ENCODE measurements at places on chromosomes 16 and 17.

DNA sequence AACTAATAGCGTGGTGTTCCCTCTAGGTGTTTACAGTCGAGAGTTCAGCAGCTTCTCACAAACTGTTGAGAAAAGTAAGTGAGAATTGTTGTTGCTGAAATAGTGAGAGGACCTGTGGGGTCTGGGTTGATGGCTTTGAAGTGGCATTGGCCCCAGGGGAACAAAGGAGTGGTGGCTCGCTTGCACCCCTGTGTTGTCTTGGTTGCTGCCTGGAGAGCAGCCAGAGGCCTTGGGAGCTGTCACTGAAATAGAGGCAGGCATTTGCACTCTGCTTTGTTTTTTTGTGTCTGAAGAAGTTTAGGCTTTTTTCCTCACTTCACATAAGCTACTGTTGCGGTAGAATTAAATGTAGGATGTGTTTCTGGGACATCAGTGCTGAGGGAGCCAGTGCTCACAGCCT, 36.8 kb downstream of the PRMT7 start:
- H3K4me3 ChIP-seq: peak overlapping the region; percentile 72
- H3K36me3 ChIP-seq: peaks cover 62% of the 10 kb centered on the region
- peaks cover 36% of the 10 kb centered on the region for H3K4me1 ChIP-seq

DNA sequence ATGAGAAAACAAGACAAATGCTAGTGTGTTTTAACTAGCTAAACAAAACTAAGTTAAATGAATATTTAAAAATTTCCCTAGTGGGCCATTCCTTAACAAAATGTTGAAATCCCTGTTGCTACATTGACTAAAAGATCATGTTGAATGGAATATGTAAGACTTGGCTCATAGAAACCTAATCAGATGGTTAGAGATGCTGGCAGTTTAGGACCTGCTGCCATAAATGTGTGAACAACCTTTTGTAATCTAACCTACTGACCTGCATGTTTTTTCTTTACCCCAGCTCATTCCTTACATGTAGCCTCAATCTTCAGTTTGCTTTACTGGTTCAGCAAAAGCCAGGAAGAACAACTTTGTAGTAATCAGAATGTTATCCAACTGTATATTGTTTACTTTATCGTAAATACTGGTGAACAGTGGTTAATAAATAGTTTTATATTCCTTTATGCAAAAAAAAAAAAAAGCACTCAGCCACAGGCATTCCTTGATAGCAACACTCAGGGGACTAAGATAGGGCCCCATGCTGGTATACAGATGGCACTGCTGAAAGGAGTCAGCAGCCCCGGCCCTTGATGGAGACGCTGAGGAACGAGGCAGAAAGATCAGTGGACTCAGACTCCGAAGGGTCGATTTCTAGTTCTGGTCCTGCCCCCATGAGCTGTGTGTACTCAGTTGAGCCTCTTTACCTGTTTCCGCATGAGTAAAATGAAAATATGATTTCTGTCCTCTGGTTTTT, 78.2 kb downstream of the MARF1 start:
- no peaks in the 10 kb centered on the region for H3K27me3 ChIP-seq
- H3K4me3 ChIP-seq: no peak overlapping the region
- H3K4me1 ChIP-seq: no peaks in the 10 kb centered on the region
- H3K36me3 ChIP-seq: peaks cover 2% of the 10 kb centered on the region
- no peak overlapping the region for H3K27ac ChIP-seq

DNA sequence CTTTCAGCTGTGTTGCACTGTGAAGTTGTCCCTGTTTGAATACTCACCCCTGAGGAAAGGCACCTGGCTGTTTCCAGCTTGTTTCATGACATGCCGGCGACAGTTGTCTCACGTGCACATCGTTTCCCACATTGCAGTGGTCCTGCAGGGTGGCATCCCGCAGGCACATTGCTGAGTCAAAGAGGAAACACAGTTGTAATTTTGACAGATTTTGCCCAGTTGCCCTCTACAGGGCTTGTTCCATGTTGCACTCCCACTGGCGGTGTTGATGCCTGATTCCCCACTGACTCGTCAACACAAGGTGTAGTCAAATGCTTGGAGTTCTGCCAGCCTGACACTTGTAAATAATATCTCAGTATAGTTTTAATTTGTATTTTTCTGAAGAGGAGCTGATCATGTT, 23.8 kb downstream of the EPN2 start:
- H3K4me3 ChIP-seq: no peak overlapping the region
- no peaks in the 10 kb centered on the region for H3K36me3 ChIP-seq
- no peak overlapping the region for H3K27ac ChIP-seq
- DNase-seq: no peak
- H3K4me1 ChIP-seq: no peaks in the 10 kb centered on the region

DNA sequence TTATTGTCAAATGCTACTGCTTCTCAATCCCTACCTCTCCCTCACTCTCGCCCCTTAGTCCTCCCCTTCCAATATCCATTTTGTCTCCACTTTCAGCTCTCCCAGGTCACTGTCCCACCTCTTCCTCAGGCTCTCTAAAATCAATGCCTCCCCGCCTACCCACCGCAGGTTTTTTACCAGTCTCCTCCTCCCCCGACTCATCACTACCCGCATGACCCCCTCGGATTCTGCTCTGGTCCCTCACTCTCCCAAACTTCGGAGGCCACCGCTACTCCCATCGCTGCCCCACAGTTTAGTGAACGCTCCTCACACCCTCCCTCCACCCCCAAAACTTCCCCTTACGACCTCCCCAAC, 513 bp downstream of the CRLF3 start:
- DNase-seq: no peak
- H3K4me3 ChIP-seq: peak overlapping the region; percentile 91
- peaks cover 40% of the 10 kb centered on the region for H3K4me1 ChIP-seq
- no peaks in the 10 kb centered on the region for H3K27me3 ChIP-seq
- H3K36me3 ChIP-seq: peaks cover 8% of the 10 kb centered on the region

DNA sequence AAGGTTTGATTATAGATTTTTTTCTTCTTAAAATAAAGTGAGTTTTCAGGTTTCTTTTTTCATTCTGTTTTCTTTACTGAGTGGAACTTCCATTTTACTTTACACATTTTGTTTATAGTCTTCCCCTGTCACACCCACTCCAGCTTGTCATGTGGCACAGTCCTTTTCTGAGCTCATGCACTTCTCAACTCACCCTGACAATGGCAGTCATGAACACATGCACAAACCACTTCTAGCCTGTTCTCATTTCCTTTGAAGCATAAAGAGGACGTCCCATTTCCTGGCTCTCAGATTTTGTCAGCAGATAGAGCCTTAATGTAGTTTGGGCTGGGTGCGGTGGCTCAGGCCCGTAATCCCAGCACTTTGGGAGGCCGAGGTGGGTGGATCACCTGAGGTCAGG, 168.0 kb downstream of the AHSP start:
- peak; percentile 35 for DNase-seq
- no peaks in the 10 kb centered on the region for H3K36me3 ChIP-seq
- no peak overlapping the region for H3K27ac ChIP-seq
- H3K27me3 ChIP-seq: no peaks in the 10 kb centered on the region
- peaks cover 8% of the 10 kb centered on the region for H3K4me1 ChIP-seq

- no peak for DNase-seq
- H3K36me3 ChIP-seq: no peaks in the 10 kb centered on the region
- H3K4me1 ChIP-seq: no peaks in the 10 kb centered on the region
- peaks cover 14% of the 10 kb centered on the region for H3K27me3 ChIP-seq
- H3K4me3 ChIP-seq: no peak overlapping the region
- H3K27ac ChIP-seq: no peak overlapping the region
Observed at GRCh38 chr16:86798247-86799041, 220.1 kb downstream of the FOXL1 start.

- H3K4me3 ChIP-seq: peak overlapping the region; percentile 53
- peaks cover 34% of the 10 kb centered on the region for H3K36me3 ChIP-seq
- H3K27me3 ChIP-seq: no peaks in the 10 kb centered on the region
- peak overlapping the region; percentile 47 for H3K27ac ChIP-seq
- no peak for DNase-seq
Observed at GRCh38 chr17:77474292-77474988, 333.7 kb downstream of the SEC14L1 start.

- peaks cover 36% of the 10 kb centered on the region for H3K36me3 ChIP-seq
- H3K4me1 ChIP-seq: peaks cover 45% of the 10 kb centered on the region
- peak; percentile 65 for DNase-seq
- H3K27ac ChIP-seq: peak overlapping the region; percentile 93
- H3K4me3 ChIP-seq: peak overlapping the region; percentile 66
Observed at GRCh38 chr16:50666658-50667496, 14.2 kb downstream of the SNX20 start.

DNA sequence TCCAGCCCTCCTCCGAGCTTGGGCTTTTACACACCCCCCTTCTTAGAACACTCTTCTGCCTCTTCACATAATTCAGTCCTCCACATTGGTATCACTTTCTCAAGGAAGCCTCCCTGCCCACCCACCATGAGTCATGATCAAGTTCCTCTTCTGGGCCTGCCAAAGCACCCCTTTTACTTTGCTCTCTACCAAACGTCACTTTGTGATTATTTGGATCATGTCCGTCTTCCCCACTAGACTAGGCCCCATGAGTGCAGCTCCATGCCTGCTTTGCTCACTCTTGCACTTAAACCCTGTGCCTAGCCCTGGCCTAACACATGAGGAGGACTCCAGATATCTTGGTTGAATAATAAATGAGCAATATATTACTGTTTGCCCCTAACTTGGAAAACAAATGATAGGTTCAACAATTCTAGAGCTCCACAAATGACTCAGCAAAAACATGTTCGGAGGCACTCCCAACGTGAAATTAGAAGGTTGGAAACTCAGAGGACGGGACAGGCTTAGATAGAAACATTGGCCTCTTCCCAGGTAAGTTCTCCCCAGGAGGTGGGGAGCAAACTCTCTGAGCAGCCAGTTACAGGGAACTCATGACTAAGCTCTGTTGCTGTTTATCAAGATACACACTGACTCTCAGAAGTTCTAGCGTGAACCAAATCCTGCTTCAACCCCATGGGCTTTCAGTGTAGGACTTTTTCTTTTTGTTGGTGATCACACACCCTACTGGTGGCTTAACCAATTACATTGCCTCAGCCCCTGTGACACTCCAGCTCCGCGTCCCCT, 28.3 kb downstream of the G6PC1 start:
- DNase-seq: no peak
- peaks cover 6% of the 10 kb centered on the region for H3K27me3 ChIP-seq
- no peaks in the 10 kb centered on the region for H3K36me3 ChIP-seq
- H3K4me3 ChIP-seq: no peak overlapping the region
- H3K4me1 ChIP-seq: peaks cover 11% of the 10 kb centered on the region

GRCh38 chr17:72492494-72492893, 371.7 kb downstream of the SOX9 start:
- H3K27ac ChIP-seq: no peak overlapping the region
- DNase-seq: no peak
- no peak overlapping the region for H3K4me3 ChIP-seq
- no peaks in the 10 kb centered on the region for H3K36me3 ChIP-seq

DNA sequence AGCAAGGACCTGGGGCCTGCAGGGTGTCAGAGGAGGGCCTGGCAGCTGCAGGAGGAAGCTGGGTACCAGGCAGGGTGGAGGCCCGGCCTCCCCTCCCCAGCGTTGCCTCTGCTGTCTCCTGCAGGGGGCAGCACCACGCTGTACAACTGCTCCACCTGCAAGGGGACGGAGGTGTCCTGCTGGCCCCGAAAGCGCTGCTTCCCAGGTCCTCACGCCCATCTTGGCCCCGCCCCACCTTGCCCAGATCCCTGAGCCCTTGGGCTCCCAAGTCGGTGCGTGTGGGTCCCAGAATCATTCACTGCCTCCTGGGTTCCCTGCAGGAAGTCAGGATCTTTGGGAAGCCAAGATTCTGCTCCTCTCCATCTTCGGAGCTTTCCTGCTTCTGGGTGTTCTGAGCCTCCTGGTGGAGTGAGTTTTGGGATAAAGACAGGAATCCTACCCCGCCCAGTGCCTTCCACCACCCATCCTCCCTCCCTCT, 1.2 kb downstream of the TMEM95 start:
- H3K36me3 ChIP-seq: peaks cover 7% of the 10 kb centered on the region
- no peak overlapping the region for H3K27ac ChIP-seq
- H3K4me3 ChIP-seq: no peak overlapping the region
- peak; percentile 90 for DNase-seq
- H3K4me1 ChIP-seq: peaks cover 21% of the 10 kb centered on the region

- H3K4me3 ChIP-seq: no peak overlapping the region
- H3K27me3 ChIP-seq: peaks cover 1% of the 10 kb centered on the region
- peak; percentile 22 for DNase-seq
- no peaks in the 10 kb centered on the region for H3K36me3 ChIP-seq
- H3K4me1 ChIP-seq: peaks cover 7% of the 10 kb centered on the region
Observed at GRCh38 chr16:57620335-57621231, 7.8 kb upstream of the ADGRG1 start.

GRCh38 chr16:56932721-56933619, 1.0 kb downstream of the HERPUD1 start:
- peak; percentile 65 for DNase-seq
- peak overlapping the region; percentile 98 for H3K4me3 ChIP-seq
- peaks cover 44% of the 10 kb centered on the region for H3K36me3 ChIP-seq
- peak overlapping the region; percentile 100 for H3K27ac ChIP-seq
- H3K4me1 ChIP-seq: peaks cover 37% of the 10 kb centered on the region
- no peaks in the 10 kb centered on the region for H3K27me3 ChIP-seq

- H3K4me3 ChIP-seq: no peak overlapping the region
- peaks cover 18% of the 10 kb centered on the region for H3K36me3 ChIP-seq
- no peaks in the 10 kb centered on the region for H3K4me1 ChIP-seq
- no peak for DNase-seq
- H3K27ac ChIP-seq: peak overlapping the region; percentile 25
Observed at GRCh38 chr16:2166263-2167067, 10.9 kb downstream of the TRAF7 start.

DNA sequence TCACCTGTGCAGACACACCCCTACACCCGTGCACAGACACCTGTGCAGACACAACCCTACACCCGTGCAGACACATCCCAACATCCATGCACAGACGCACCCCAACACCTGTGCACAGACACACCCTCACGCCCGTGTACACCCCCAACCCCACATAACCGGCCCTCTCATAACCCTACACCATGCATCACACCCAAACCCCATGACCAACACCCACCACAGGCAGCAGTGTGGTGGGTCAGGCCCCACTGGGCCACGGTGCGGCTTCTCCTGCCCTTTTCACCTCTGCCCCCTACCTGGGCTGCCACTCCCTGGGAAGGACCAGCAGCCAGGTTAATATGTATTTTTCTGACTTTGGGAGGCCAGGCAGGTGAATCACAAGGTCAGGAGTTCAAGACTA, 4.2 kb upstream of the SLC16A3 start:
- no peak for DNase-seq
- H3K4me1 ChIP-seq: peaks cover 8% of the 10 kb centered on the region
- H3K4me3 ChIP-seq: no peak overlapping the region
- no peak overlapping the region for H3K27ac ChIP-seq
- no peaks in the 10 kb centered on the region for H3K36me3 ChIP-seq

- no peak for DNase-seq
- H3K27ac ChIP-seq: no peak overlapping the region
- no peaks in the 10 kb centered on the region for H3K36me3 ChIP-seq
Observed at GRCh38 chr16:79758615-79759346, 158.2 kb upstream of the MAF start.

DNA sequence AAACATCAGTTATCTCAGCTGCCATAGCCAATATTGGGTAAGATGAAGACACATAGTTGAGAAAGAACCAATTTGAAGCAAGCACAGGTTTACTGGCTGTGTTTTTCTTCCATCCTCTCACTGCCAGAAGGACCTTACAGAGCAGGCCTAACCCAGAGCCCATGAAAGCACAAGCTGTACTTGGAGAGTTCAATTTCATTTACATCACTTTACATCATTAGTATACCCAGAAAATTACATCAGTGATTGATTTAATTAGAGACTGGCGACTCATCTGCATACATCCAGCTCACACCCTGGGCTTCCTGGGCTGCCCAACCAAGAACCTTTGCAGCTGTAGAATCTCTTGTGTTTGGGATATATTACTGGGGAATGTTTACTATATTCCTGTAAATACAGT, 23.7 kb downstream of the LRRC36 start:
- H3K27me3 ChIP-seq: peaks cover 19% of the 10 kb centered on the region
- no peaks in the 10 kb centered on the region for H3K36me3 ChIP-seq
- H3K4me3 ChIP-seq: no peak overlapping the region
- H3K27ac ChIP-seq: no peak overlapping the region
- DNase-seq: no peak

Data from activated naive CD8-positive, alpha-beta T cell treated with anti-CD3 and anti-CD28 coated beads, Interleukin-2, amount 10 ng/mL, durations not matched to agents 7 days and 5 days (primary cell).